ENCODE measurements at places on chromosomes 16 and 17.
A peak's percentile ranks its signal among the peaks of the same experiment; 100 is the strongest.

DNA sequence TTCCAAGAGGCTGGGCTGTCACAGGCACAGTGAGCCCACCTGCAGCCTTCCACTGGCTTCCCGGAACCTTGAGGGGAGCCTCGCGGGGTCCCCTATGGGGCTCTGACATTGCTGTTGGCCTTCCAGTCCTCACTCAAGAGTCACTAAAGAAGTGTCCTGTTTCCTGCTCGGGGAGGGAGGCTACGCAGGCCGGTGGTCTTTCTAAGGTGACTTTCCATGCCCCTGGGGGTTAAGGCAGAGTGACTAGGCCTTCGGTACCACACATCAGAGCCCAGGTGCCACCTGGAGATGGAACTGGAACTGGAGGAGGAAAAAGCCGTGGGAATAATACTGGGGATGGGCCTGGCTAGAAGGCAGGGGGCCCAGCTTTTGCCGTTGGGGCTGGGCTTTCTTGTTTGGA is 72.1 kb downstream of the IL21R start:
- DNase-seq, result no peak

GRCh38 chr17:81200695-81201580 is 21.8 kb downstream of the CEP131 start:
- DNase-seq, result no peak

GRCh38 chr17:29250666-29251065 is 4.0 kb downstream of the CRYBA1 start:
- no peak for DNase-seq

DNA sequence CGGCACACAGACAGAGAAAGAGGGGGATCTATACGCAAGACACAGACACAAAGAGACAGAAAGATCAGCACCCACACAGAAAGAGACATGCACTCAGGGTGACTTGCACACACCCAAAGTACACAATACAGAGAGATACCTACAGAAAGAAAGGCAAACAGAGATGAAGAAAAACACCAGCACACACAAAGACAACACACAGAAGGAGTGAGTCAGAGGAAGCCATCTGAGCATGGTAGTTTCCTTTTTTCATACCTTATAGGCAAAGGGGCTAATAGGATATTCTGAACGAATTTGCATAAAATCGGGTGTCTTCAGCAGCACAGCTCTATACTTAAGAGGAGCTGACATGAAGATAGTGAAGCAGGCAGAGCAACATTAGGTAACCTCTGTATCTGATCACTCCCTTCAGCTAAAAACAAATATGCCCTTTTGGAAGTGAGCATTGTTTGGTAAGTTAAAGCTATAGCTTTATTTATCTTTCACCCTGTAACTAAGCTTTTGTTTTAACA is 198.6 kb downstream of the AATF start:
- DNase-seq, result no peak

DNA sequence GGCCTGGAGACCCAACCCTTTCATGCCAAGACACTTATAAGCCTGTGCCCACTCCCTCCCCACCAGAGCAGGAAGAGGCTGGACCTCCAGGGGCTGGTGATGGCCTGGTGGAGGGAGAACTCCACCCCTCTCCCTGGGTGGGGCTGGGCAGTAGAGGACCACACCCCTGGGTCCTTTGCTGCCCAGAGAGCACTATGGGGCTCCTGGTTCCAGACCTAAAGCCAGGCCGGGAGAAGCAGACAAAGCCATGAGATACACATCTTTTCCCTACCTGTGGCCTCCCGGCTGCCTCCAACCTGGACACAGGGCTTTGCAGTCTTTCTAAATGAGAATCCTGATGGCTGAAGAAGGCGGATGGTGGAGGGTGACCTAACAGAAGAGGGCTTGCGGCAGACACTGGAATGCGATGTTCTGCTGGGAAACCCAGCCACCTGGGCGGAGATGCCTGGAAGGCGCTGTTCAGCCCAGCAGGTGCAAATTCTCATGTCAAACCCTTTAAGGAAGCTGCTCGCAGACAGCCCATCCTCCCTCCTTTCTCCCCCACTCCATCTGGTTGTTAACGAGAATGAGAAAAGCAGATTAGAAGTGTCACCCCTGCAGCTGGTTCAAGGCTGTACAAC is 43.9 kb upstream of the KIFC3 start:
- DNase-seq, result no peak

DNA sequence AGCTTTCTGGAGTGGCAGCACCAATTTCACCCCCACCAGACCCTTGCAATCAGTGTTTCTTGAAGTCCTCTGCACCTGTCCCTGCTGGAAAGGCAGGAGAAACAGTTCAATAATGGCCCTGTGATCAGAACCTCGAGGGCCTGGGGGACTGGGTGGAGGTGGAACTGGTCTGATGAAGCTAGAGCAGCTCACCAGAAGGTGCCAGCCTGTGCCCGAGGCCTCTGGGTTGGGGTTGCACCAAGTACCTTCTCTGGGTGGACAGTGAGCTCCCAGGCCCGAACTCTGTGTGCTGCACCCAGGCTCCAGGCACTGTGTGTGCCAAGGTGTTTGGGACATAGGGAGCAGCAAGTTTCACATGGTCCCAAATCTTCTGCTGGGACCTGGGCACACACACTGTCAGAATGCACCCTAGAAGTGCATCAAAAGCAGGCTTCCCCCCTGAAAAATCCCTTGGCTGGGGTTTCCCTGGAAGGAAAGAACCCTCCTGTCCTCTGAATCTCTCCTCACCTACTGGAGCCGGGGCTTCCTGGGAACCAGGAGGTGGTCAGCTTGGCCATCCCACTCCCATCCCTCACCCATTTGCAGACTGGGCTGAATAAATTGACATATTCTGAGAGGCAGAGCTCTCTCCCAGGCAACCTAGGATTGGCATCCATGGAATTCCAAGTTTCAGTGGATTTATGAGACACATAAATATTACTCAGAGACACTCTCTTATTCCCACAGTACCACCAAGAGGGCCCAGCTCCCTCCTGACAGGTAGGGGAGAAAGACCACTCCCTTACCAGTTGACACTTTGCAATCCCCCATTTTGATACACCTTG is 17.4 kb downstream of the CD300LG start:
- no peak for DNase-seq

DNA sequence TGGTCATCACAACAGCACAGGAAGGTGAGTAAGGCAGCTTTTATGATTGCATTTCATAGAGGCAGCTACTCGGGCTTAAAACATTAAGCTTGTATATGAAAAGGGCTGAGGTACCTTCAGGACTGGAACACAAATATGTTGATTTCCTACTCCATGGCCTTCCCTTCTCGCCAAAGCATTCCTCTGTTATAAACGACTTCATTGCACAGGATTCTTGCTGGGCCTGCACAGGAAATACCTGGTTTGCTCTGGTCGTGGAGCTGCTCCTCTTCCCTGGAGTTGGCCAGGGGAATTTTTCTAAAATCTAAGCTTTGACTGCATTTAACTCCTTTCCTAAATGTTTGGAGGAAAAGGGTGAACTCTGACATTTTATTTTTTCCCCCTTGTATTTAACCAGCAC is 49.0 kb downstream of the CHD9 start:
- no peak for DNase-seq

DNA sequence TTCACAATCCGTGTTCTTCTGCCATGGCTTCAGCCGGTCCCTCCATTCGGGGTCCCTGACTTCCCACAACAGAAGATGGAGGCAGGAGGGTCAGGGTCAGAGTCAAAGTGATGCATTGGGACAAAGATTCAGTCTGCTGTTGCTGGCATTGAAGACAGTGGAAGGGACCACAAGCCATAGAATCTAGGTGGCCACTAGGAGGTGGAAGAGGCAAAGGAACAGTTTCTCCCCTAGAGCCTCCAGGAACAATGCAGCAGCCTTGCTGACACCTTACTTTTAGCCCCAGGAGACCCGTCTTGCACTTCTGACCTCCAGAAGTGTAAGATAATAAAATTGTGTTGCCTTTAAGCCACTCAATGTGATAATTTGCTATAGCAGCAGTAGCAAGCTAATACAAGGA is 55.9 kb downstream of the MFSD11 start:
- DNase-seq, result no peak

GRCh38 chr17:64951877-64952276 is 32.6 kb upstream of the LRRC37A3 start:
- no peak for DNase-seq

- no peak for DNase-seq
These were observed 37.9 kb downstream of the LYRM1 start for GRCh38 chr16:20938426-20938825.

GRCh38 chr16:57955572-57956188 is 15.2 kb downstream of the CNGB1 start:
- no peak for DNase-seq

GRCh38 chr16:87297918-87298631 is 19.1 kb downstream of the C16orf95 start:
- peak; percentile 50 for DNase-seq

DNA sequence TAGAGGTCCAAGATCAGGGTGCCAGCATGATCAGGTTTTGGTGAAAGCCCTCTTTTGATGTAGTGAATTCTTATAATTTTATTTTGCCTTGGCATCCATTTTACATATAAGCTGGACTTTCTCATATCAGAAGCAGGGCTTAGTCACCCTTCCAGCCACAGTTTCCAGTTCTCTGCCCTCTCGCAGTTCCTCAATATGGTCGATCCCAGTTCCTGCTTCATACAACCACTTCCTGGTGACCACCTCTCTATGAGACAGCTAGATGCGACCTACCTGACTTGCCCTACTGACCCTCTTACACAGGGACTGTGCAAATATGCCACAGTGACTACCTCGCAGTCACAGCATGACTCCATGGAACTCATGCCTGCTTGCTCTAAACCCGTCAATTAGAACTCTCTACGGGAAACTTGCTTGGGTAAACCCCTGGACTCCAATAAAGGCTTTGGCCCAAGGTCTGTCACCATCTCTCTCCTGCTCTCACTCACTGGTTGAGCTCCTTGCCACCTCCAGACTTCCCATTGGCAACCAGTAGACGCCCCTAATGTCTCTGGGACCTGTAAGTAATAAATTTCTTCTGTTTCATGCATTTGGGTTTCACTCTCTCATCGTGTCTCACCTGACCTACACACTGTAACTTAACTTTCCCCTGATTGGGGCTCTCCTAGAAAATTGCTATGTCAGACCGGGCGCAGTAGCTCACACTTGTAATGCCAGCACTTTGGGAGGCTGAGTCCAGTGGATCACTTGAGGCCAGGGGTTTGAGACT is 21.4 kb downstream of the CD300LG start:
- no peak for DNase-seq

- DNase-seq, result peak; percentile 76
These were observed 1.1 kb upstream of the UBE2I start for GRCh38 chr16:1308036-1308976.

DNA sequence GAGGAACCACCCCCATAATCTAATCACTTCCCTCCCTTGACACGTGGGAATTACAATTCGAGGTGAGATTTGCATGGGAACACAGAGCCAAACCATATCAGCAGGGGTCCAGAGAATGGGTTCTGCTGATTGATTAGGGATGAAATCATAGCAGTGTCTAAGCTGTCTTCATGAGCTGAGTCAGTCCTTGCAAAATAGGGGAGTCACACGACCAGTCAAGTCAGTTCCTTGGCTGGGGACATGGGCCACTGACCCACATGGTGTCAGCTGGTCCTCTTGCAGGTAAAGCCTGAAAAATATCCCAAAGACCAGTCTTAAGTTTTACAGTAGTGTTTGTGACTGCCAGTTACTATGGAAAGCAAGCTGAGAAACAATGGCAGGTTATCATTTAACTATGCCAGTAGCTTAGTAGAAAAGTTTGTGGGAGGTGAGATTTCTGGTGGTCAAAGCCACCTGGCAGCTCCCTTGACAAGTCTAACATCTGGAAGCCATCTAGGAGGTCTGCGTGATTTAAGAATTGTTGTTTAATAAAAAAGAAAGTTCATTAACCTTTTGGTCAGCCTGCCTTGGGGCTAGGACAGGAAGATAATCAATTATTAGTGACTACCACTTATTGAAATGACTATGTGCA is 15.7 kb upstream of the ATF7IP2 start:
- DNase-seq, result no peak

- no peak for DNase-seq
These were observed 9.1 kb upstream of the TMEM92 start for GRCh38 chr17:50265212-50265611.

- no peak for DNase-seq
These were observed 199.8 kb upstream of the CHMP6 start for GRCh38 chr17:80791758-80792284.

DNA sequence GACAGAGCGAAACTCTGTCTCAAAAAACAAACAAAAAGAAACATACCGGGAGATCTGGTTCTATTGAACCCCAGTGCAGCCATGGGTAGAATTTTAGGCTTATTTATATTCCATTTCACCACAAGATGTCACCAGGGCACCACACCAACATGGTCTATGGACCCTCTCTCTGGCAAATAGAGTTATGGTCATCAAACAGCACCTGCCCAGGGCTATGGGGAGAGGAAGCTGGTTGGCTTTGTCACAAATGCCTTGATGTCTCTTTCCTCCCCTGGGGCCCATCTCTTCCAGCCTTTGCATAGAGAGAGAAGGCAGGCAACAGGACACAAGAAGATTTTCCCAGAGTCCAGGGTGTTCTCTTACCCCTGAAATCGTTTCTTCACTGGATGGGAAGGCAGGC is 128.4 kb downstream of the WWOX start:
- DNase-seq, result no peak

GRCh38 chr16:62249069-62249468 is 212.8 kb upstream of the CDH8 start:
- no peak for DNase-seq

DNA sequence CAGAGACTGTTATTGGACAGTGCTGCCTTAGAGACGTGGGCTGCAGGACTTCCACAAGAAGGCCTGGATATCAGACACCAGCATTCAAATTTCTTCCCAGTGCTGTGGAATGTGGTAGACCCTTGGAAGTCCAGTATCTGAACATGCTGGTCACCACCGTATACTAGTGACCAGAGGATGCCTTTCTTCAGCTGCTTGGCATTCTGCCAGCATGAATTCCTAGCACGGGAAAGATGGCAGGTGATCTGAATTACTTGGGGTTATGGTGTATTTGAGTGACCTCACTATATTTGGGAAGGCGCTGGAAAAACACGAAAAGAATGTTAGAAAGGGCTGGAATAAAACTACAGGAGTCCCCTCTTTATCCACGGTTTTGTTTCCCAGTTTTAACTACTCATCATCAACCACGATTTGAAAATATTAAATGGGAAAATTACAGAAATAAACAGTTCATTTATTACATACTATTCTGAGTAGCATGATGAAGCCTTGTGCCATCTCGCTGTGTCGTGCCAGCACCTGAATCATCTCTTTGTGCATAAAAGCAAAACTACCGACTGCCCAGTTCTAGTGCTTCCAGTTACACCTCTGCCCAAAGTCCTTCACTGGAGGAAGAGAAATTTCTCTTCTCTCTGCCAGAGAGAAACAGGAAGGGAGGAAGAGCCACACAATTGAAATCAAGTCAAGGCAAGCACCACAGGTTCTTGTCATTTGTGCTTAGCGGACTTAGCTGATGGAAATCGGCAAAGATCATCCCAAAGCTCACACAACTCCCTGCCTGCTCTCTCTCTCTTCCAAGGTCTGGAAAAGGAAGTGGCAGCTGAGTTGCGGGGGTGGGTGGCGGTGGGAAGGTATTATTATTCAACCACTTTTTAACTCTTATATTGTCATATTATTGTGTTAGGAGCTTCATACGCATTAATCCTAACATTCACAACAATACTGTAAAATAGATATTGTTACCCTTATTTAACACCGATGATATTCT is 1.4 kb upstream of the CHST4 start:
- DNase-seq, result no peak
